Epithelial cell of prostate (primary cell): ENCODE measurements at places on chromosomes 11 and 22.
A peak's percentile ranks its signal among the peaks of the same experiment; 100 is the strongest.

DNA sequence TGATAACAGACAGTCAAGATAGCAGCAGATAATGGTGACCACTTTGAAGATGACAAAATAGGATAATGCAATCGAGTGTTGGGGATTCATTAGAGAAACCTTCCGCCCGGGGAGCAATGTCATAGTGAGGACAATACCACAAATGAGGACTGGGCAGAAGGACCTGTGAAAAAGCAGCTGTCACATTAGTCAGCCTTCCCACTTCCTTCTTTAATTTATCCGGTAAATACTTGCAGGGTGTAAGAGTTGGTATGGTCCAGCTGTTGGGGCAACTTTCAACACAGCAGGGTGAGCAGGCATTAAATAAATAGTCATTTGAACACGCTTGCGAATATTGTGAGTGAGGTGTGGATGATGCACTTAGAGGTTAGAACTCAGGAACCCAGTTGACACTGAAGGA, 132.5 kb upstream of the KIRREL3 start:
- DNase-seq = no peak

DNA sequence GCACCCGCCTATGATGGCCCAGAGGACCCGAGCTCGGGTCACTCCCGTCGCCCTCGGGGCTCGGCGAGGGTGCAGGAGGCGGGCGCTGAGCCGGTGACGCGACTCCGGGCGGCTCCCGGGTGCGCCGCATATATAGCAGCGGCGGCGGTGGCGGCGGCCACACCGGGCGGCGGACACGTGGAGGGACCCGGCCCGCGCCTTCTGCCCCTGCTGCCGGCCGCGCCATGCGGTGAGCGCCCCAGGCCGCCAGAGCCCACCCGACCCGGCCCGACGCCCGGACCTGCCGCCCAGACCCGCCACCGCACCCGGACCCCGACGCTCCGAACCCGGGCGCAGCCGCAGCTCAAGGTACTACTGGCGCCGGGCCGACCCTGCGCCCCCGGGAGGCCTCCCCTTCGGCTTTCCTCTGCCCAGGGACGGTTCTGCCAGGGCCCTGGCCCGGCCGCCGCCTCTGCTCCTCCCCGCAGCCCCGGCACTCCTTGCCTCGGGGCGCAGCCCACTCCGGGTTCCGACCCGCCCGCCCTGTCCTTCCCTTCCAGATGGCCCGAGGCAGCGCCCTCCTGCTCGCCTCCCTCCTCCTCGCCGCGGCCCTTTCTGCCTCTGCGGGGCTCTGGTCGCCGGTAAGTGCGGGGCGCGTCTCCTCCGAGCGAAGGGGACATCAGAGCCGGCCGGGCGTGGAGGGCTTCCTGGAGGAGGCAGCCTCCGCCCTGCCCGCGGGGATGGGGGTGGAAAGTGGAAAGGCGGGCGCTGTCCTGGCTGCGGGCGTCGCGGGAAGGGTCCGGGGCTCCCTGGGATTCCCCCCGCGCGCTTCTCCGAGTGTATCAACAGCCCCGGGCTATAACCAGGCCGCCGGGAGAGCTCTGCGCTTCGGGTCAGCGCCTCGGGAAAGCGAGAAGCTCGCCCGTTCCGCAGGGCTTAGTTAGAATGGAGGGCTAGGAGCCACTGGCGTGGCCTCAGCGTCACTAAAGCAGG, at the start of gene GAL:
Gene GAL, plus strand, starts transcription at position 160 of the 972 bp plus-strand sequence. Its CDS starts 380 bp downstream, at position 540.
- DNase-seq = no peak

DNA sequence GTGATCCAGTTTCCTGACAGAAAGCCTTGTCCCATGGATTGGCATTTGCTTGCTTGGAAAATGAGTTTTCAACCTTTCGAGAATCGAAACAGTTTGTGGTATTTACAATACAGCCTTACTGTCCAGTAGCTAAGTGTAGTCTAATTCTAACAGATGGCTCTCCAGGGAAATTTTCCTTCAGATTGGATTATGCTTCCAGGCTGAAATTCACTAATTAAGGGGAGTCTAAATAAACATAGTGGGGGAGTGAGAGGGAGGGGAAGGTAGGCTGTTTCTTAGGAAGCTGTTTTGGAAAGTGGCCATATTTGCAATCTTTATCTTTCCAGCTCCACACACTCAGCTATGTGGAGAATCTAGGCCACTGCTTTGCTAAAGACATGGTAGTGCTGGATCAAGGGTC, 81.3 kb downstream of the SYT9 start:
- DNase-seq = no peak

- peak; percentile 51 for DNase-seq
These were observed 26.0 kb downstream of the LRRC32 start for GRCh38 chr11:76644591-76644990.

DNA sequence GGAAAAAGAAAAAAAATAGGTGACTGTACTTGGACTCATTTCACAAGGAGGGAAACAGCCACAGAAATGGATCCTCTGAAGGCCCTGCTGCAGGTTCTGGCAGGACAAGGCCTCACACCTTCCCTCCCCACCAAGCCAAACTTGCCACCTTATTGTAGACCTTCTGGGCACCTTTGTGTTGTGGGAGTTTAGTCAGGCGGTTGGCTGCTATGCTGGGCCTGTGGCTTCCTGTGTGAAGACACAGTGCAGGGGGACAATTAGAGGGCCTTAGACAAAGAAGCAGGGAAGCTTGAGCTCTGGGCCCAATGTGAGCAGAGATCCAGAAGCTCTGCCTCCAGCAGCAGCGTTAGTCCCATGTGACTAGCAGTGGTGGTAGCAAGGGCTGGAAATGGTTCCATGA, 4.2 kb downstream of the RAB1B start:
- no peak for DNase-seq

GRCh38 chr11:68009391-68010089, 587 bp upstream of the ALDH3B1 start:
- DNase-seq = no peak

DNA sequence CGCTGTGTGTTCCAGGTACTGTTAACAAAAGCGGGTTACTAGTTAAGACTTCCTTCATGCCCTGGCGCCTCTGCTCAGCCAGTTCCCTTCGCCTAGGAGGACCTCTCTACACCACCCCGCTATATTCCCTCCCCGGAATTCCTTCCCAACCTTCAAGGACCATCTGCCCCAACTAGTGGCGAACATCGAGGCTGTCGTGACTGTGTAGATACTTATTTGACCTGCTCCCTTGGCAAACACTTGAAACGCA, 450 bp upstream of the BCL2L13 start:
- DNase-seq = no peak

DNA sequence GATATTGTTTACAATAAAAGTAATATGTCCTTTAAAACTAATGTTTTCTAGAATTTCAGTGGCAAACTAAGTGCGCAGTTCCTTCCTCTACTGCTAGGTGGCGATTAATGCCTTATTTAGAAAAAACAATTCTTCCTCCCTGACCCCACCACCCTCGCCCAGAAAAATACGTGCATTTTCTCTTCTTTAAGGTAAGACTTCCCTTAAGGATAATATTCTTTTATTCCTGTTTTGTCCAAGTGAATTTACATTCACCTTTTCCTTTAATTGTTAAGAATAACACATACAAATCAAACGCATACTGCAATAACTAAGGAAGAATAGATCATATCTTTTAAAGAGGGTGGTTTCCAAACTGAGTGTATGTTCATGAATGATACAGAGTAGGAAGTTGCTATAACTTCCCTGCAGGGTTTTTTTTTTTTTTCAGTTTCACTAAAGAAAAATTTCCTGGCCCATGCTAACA, 17.0 kb upstream of the PSMA1 start:
- no peak for DNase-seq

GRCh38 chr11:35735903-35736302, 73.3 kb downstream of the TRIM44 start:
- no peak for DNase-seq

- DNase-seq = peak; percentile 78
These were observed 14.6 kb upstream of the TEF start for GRCh38 chr22:41367039-41367679.

GRCh38 chr11:45771193-45771565, 33.8 kb upstream of the SLC35C1 start:
- no peak for DNase-seq

DNA sequence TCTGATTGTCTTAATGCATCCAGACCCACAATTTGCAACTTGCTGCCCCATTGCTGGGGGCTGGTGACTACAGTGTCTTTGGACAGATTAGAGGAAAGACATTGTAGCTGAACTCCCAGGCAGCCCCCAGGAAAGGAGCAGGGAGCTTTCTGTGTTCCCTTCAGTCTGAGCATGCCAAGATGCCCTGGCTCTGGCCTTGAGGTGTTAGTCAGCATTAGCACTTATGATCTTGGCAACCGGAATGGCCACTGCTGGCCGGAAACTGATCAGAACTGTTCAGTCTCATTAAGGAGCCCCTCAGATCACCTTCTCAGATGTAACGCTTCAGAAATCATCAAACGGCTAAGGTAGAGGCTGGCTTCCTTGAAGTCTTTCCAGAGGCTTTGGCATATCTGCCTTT, 195.2 kb downstream of the NAV2 start:
- DNase-seq = no peak

GRCh38 chr11:19541521-19542049, 171.1 kb upstream of the NAV2 start:
- DNase-seq = no peak

- DNase-seq = no peak
These were observed 313.6 kb downstream of the ETS1 start for GRCh38 chr11:128273736-128274135.

GRCh38 chr11:2248242-2248641, 22.1 kb downstream of the ASCL2 start:
- DNase-seq = no peak

DNA sequence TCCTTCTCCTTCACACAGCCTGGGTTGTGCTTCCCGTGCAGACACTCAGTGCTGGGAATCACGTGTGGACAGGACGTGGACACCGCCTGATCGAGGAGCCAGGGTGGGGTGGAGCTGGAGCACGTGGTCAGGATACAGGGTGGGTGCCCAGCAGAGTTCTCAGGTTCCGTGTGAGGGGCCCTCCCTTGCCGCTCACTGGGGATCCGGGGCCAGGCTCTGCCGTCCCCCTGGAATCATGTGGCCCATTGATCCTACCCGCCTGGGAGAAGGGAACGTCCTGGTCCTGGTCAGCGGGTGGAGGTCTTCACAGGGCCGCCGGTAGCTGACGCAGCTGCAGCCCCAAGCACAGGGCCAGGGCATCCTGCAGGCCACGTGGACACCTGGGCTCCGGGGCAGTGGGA, 397.7 kb downstream of the TBC1D22A start:
- DNase-seq = no peak
